ENCODE measurements at places on chromosomes 2 and 18.

DNA sequence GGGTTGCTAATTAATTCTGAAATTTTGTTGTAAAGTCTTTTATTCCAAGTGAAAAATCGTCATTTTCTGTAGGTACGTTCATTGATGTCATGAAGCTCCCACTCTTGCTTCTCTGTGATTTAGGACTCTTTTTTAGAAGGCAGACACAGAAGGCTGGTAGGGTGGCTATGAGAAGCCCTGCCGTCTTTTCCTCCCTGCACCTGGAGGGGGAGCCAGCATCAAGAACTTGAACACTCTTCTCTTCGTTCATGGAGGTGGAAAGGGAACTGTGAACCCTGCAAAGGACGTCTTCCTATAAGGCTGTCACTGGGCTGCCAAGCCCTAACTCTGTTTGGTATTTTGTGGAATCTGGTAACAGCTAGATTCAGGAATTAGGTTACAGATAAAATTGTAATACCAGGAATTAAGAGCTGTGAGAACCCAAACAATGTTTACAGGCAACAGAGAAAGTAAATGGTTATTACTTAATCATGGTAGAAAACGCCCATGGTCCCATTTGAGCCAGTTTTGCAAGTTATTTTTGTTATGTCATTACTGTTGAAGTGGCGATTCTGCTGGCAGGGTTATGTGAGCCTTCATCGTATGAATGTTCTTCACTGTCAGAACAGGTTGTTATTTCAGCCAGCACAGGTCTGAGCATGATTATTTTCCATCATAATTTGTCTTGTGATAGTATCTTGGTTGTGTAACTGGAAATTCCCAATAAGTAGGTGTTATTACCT is 112.2 kb downstream of the OSBPL6 start:
- DNase-seq: no peak

- no peak for DNase-seq
Measured at GRCh38 chr2:222869252-222869560, 8.4 kb downstream of the ACSL3 start.

GRCh38 chr18:13273800-13274199 is 55.2 kb downstream of the LDLRAD4 start:
- no peak for DNase-seq

DNA sequence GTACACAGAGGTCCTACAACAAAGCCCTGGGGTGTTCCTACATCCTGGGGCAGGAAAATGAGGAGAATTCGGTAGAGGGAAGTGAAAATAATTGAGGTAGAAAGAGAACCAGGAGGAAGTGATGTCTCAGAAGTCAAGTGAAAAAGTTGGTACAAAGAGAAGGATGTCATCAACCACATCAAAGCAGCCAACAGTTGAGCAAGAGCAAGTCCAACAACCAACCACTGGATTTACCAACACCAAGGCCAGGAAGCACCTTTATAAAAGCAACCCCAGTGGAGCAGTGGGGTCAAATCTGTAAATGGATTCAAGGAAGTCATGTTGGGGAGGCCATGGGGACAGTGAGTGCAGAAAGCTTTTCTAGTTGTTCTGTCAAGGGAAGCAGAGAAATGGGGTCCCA is 360.4 kb downstream of the ZNF516 start:
- no peak for DNase-seq

GRCh38 chr2:186590759-186591505 is 1.1 kb downstream of the ITGAV start:
- DNase-seq: no peak

- DNase-seq: no peak
Measured at GRCh38 chr18:5914016-5914415, 18.7 kb upstream of the TMEM200C start.

GRCh38 chr2:13968811-13969210 is 663.7 kb upstream of the LRATD1 start:
- DNase-seq: no peak

GRCh38 chr2:225768741-225769140 is 369.2 kb downstream of the NYAP2 start:
- no peak for DNase-seq

- DNase-seq: no peak
Measured at GRCh38 chr2:100179806-100180205, 37.4 kb upstream of the AFF3 start.

DNA sequence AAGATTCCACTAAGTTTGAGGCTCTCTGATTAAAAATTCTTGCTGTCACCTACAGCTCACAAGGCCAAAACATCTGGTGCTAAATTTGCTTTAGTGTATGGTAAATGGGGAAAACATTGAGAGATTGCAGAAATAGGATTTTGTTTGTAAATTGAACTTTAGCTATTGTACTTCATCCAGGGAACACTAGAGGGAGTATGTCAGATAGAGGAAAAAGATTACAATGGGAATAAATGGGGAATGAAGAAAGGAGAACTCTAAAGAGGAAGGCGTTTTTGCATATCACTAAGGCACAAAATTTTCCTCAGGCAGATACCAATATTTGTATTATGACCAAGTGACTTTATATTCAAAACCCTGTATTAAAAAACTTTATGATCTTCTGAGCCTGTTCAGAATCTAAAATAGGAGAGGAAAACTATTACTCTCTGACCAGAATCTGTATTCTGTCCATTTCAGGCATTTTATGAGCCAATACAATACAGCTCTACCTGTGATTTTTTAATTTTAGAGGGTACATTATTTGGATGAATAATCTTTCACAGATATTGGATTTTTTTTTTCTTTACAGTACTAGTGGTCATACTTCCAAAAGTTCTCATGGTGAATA is 52.3 kb upstream of the ITGB6 start:
- no peak for DNase-seq

DNA sequence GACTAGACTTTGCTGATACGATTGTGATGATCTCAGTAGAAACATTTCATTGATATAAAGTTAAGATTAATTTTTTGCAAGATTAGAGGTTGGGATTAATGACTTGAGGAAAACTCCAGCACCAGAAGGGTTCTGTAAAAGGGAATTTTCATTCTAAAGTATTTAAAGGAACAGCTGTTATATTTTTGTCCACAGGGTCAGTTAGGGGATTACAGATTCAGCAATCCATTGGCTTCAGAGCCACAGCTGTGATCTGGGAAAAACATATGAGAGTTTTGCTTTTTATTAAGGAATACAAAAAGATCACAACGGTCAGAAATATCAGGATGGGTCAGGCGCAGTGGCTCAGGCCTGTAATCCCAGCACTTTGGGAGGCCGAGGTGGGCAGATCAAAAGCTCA is 19.6 kb upstream of the REV1 start:
- no peak for DNase-seq

GRCh38 chr2:169729274-169729605 is 4.4 kb upstream of the KLHL23 start:
- DNase-seq: no peak

GRCh38 chr2:47747878-47748277 is 35.1 kb upstream of the MSH6 start:
- DNase-seq: no peak

- DNase-seq: no peak
Measured at GRCh38 chr18:24995755-24996154, 356.2 kb downstream of the ZNF521 start.

GRCh38 chr2:236359426-236360045 is 95.3 kb upstream of the ASB18 start:
- DNase-seq: no peak

GRCh38 chr2:147631294-147631693 is 213.5 kb upstream of the ACVR2A start:
- no peak for DNase-seq

DNA sequence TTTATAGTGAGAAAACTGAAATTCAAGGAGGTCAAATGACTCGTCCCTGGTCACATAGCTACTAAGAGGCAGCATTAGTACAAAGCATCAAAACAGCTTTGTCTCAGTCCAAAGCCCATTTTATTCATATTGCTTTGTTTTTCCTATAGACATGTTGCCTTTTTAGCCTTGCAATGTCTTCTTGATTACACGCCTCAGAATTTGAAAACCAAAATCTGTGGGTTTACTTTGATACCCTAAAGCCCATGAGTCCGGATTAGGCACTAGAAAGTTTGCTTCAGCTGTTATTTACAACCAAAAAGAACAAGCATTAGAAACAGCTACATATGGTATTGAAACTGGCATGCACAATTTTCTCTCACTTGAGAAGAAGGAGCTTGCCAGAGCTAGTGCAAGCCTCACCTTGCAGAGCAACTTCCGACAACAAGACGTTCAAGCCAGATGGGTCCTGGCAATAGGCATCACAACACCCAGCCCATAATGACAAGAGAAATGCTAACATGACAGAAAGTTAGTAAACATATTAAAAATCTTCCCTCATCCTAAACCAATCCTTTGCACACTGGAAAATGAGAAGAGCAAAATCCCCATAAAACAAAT is 276.8 kb downstream of the RIT2 start:
- no peak for DNase-seq

Measured in stimulated activated CD4-positive, alpha-beta T cell treated with anti-CD3 and anti-CD28 coated beads, Interleukin-15, amount 100 ng/mL, for 48 hours (primary cell).